ENCODE measurements at places on chromosomes 2 and 18. TPM values are rescaled to one million over a fixed set of nuclear protein-coding genes. Genes with fewer than 3 reads are reported as not detected.

DNA sequence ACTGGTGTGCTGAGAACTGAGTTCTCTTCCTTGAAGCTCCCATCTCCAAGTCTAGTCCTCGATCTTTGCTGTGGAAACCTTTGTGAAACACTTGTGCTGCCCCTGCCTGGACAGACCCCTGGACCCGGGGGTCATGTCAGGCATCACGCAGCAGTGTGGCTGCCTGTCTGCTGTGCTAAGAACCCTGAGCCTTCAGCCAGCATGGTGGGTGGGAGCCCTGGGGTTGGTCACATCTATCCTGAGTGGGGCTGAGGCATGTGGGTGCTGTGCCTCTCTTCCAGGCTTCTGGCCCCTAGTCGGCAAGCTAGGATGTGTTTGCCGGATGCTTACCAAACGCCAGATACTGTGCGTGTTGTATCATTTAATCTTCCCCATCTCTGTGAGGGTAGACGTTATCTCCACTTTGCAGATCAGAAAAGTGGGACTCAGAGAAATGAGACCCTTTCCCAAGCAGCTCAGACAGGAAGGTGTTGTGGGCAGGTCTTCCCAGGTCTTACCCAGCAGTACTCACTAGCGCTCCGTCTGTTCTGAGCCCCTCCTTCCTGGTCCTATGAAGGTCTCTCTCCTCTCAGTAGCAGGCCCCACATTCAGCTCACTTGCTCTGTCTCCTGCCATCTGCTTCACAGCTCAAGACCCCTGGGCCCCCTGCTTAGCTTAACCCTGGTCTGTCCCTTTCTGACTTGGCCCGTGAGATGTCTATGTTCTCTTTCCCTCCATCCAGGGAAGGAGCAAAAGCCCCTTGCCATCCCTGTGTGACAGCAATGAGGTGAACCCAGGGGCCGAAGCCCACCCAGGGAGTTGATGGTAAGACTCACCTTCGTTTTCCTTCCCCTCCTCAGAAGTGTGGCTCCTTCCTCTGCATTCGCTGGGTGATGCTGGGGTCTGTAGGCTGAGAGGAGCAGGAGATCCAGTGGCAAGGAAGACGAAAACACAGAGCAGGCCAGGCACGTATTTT, 242.8 kb downstream of the FAM210A start:
- H3K36me3 ChIP-seq = peaks cover 9% of the 10 kb centered on the region
- H3K4me1 ChIP-seq = no peaks in the 10 kb centered on the region
- H3K27ac ChIP-seq = no peak overlapping the region

DNA sequence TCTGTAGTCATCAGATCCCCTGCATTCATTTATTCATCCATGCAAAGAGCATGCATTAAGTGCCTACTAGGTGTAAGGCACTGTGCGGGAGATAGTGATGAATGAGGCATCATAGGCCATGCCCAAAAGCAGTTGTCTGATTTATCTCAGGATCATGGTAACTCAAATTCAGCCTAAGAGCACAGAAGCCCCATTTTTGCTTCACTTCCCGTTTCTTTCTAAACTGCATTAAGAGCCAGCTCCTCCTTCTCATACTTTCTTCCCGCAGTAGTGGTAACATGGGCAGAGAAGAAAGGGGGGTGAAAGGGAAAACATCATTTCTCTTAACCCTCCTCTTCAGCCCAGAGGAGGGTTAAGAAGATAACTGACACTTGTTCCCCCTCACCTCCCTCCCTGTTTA, 2.9 kb downstream of the GPR45 start:
- H3K4me3 ChIP-seq = no peak overlapping the region
- no peak for DNase-seq
- no peaks in the 10 kb centered on the region for H3K36me3 ChIP-seq

DNA sequence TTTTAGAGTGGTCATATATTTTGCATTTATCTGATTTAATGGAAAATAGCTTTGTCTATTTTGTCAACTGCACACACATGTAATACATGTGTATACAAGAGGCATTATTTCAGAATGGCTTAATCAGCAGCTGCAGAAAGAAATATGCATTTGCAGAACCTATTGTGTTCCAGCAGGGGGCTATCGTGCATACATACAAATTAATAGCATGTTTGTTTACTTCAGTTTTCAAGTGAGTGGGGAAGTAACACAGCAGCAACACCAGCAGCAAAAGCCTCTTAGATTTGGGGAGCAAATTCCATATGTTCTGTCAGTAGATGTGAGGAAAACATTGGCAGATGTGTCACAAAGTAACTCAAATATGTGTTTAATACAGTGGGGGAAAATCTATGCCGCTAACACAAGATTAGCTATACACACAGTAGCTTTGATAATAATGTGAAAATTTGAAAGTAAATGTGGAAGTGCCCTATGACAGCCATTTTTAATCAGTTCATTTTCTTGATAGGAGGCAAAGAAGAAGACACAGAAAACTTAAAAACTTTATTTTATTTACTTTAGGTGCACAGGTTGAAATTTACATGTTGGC, 218.1 kb downstream of the WDR7 start:
- H3K4me3 ChIP-seq = no peak overlapping the region
- DNase-seq = no peak
- H3K36me3 ChIP-seq = no peaks in the 10 kb centered on the region
- no peaks in the 10 kb centered on the region for H3K27me3 ChIP-seq
- peaks cover 12% of the 10 kb centered on the region for H3K4me1 ChIP-seq

DNA sequence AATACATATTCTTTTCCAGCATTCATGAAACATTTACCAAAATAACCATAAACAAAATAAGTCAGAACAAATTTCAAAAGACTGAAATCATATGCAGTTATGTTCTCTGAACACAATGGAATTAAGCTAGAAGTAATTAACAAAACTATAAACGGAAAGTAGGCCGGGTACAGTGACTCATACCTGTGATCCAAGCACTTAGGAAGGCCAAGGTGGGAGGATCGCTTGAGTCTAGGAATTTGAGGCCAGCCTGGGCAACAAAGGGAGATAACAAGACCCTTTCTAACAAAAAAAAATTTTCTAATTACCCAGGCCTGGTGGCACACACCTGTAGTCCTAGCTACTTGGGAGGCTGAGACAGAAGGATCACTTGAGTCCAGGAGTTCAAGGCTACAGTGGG, 14.9 kb downstream of the ATAD2B start:
- H3K4me1 ChIP-seq = peaks cover 24% of the 10 kb centered on the region
- no peaks in the 10 kb centered on the region for H3K27me3 ChIP-seq
- H3K36me3 ChIP-seq = no peaks in the 10 kb centered on the region
- no peak overlapping the region for H3K4me3 ChIP-seq
- no peak overlapping the region for H3K27ac ChIP-seq
- no peak for DNase-seq

GRCh38 chr18:25510096-25510495, 158.1 kb upstream of the ZNF521 start:
- H3K4me3 ChIP-seq = no peak overlapping the region
- H3K36me3 ChIP-seq = no peaks in the 10 kb centered on the region
- no peak overlapping the region for H3K27ac ChIP-seq
- H3K27me3 ChIP-seq = no peaks in the 10 kb centered on the region

GRCh38 chr18:13528739-13529392, 197.5 kb downstream of the FAM210A start:
- H3K4me3 ChIP-seq = no peak overlapping the region
- H3K36me3 ChIP-seq = no peaks in the 10 kb centered on the region
- no peaks in the 10 kb centered on the region for H3K4me1 ChIP-seq
- DNase-seq = no peak

DNA sequence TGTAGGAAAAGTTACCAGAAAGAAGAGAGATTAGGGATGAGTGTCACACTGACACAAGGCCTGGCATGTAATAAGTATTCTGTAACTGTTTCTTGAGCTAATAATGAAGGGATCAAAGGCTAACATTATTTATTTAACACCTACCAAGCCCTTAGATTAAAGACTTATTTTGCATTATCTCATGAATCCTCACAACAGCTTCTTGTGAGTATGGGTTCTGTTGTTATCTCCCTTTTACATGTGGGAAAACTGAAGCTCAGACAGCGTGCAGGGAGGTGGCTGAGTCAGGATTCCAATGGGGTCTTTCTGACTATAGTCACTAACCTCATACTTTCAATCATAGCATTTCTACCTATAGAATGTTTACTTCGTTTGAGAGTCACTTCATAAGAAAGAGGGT, 79.0 kb upstream of the PROKR1 start:
- no peaks in the 10 kb centered on the region for H3K36me3 ChIP-seq
- no peak overlapping the region for H3K4me3 ChIP-seq
- H3K27me3 ChIP-seq = no peaks in the 10 kb centered on the region
- H3K27ac ChIP-seq = no peak overlapping the region

DNA sequence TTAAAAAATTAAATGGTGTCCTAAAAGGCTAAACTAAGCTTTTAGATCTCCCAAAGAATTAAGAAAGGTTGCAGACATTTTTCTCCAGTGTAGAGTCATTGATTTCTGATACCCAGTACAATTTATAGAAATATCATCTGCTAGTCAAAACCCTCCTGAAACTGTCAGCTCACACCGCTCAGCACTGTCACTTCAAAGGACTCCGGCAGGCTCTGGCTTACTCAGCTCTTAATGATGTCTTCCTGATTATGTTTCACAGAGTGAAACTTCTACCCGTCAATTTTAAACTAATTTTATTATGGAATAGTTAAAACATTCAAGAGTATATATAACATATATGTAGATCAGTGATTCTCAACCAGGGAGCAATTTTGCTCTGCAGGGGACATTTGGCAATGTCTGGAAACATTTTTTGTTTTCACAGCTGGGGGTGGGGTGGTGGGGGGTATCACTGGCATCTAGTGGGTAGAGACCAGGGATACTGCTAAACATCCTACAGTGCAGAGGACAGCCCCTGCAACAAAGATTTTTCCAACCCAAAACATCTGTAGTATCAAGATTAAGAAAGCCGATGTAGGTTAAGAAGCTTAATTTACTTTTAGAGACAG, 31.6 kb downstream of the CDK15 start:
- H3K27me3 ChIP-seq = no peaks in the 10 kb centered on the region
- DNase-seq = no peak
- no peaks in the 10 kb centered on the region for H3K36me3 ChIP-seq
- H3K27ac ChIP-seq = no peak overlapping the region

DNA sequence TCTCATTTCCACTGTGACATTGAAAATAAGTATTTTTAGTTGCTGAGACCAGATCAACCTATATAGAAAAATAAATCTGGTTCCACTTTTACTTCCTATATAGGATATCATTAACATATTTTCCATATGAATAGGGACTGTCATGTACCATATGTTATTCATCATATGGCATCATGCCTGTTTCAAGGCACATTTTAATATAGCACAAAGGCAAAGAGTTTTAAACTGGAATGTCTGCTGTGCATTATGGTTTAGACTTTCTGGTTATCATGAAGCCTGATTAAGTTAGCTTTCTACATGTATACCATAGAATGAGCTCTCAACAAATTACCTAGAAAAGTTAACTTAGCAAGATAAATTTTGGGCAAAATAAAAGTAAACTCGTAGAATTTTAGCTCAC, 53.0 kb upstream of the ACYP2 start:
- no peaks in the 10 kb centered on the region for H3K36me3 ChIP-seq
- no peak for DNase-seq
- no peaks in the 10 kb centered on the region for H3K4me1 ChIP-seq
- no peaks in the 10 kb centered on the region for H3K27me3 ChIP-seq

DNA sequence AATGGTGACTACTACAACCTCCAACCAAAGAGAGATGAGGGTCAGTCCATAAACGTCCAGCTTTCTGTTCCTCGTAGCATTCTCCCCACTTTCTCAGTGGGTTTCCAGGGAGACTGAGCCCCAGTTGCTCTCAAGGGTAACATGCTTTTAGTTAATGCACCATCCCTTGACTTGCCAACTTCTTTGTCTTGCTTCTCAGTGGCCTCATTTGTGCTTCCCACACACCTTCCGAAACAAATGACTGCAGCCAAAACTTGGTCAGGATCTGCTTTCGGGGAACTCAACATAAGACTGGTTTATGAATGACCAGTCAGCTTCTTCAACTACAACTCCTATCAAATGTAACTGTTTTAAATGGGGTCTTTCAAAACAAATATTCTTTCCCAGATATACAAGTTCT, 94.1 kb downstream of the COL6A3 start:
- H3K27ac ChIP-seq = no peak overlapping the region
- H3K36me3 ChIP-seq = no peaks in the 10 kb centered on the region
- no peak for DNase-seq

- no peak for DNase-seq
- H3K36me3 ChIP-seq = no peaks in the 10 kb centered on the region
- no peak overlapping the region for H3K27ac ChIP-seq
- peaks cover 79% of the 10 kb centered on the region for H3K4me1 ChIP-seq
- no peak overlapping the region for H3K4me3 ChIP-seq
- H3K27me3 ChIP-seq = no peaks in the 10 kb centered on the region
These were observed 4.8 kb downstream of the EPHA4 start for GRCh38 chr2:221567231-221567760.

GRCh38 chr2:236654496-236654895, 84.9 kb downstream of the ACKR3 start:
- no peak for DNase-seq
- H3K4me1 ChIP-seq = no peaks in the 10 kb centered on the region
- no peak overlapping the region for H3K4me3 ChIP-seq
- H3K27me3 ChIP-seq = no peaks in the 10 kb centered on the region

DNA sequence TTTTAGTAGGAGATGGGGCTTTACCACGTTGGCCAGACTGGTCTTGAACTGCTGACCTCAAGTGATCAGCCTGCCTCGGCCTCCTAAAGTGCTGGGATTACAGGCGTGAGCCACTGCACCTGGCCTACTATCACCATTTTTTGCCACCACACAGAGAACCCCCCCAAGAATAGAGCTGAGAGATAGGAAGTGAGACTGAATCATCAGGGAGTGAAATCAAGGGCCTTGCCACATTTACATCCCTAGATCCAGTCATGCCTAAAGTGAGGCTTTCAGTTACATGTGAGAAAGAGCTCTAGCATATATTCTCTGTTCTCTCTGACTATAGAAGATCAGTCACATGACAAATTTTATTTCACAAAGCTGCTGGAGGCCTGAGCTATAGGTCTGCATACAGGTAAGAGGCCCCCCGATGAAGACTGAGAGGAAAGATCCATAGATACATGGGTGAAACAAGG, 28.0 kb upstream of the KCMF1 start:
- no peak overlapping the region for H3K27ac ChIP-seq
- H3K4me3 ChIP-seq = no peak overlapping the region
- H3K27me3 ChIP-seq = no peaks in the 10 kb centered on the region
- peaks cover 43% of the 10 kb centered on the region for H3K4me1 ChIP-seq

- H3K27ac ChIP-seq = no peak overlapping the region
- H3K4me1 ChIP-seq = no peaks in the 10 kb centered on the region
- no peaks in the 10 kb centered on the region for H3K36me3 ChIP-seq
- no peak for DNase-seq
- no peak overlapping the region for H3K4me3 ChIP-seq
These were observed 76.7 kb upstream of the TWIST2 start for GRCh38 chr2:238771218-238771617.

- no peak for DNase-seq
- no peaks in the 10 kb centered on the region for H3K27me3 ChIP-seq
- no peaks in the 10 kb centered on the region for H3K4me1 ChIP-seq
- H3K36me3 ChIP-seq = no peaks in the 10 kb centered on the region
These were observed 133.6 kb downstream of the KCNE4 start for GRCh38 chr2:223185638-223186037.

Gene PKDCC
- not detected for total RNA-seq

Gene ANKRD36C
- total RNA-seq = 93.4 TPM

Gene CCBE1
- total RNA-seq = not detected

Gene NEU2
- total RNA-seq = not detected

Gene GLI2
- not detected for total RNA-seq

Gene MLPH
- total RNA-seq = not detected

Gene FABP1
- total RNA-seq = not detected

Gene HIBCH
- 22.3 TPM for total RNA-seq

Gene LCT
- total RNA-seq = 0.06 TPM

Gene KCNIP3
- total RNA-seq = not detected

Gene CLASP1
- total RNA-seq = 67.4 TPM

Gene INHA
- total RNA-seq = not detected

Gene CD8A
- 1.9 TPM for total RNA-seq

Gene CNDP1
- not detected for total RNA-seq

Gene UGT1A8
- not detected for total RNA-seq

Gene ATP6V1B1
- total RNA-seq = not detected
